Right renal cortex interstitium (tissue), 3 donors: ENCODE measurements at places on chromosomes 6 and 20.
A peak's percentile ranks its signal among the peaks of the same experiment; 100 is the strongest.

DNA sequence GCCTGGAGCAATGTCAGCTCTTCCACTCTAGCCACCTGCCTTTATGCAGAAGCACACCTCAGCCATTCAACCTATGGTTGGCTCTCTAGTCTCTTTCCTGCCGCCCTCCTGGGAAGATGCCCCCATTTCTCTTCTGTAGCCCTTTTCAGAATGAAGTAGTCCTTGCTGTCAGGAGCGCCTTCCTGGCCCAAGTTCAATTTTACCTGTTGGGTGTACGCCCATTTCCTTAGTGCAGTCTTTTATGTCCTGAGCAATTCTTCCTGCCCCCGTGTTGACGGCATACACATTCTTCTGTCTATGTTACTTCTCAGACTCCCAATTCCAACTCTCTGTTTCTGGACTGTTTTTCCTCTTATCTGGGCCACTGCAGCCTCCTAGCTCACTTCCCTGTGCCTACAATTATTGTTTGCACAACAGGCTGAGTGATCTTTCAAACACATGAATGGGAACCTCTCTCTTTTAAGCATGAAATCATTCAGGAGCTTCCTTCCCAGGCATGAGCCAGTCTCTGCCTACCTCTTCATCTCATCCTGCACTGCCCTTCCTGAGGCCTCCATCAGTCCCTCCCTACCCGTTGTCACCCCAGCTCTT is 389.2 kb downstream of the CD83 start:
- DNase-seq, result no peak

- no peak for DNase-seq
Measured at GRCh38 chr6:46353528-46353927, 137.7 kb downstream of the RCAN2 start.

- peak; percentile 70 for DNase-seq
Measured at GRCh38 chr6:125918681-125919566, 37.6 kb upstream of the HINT3 start.

DNA sequence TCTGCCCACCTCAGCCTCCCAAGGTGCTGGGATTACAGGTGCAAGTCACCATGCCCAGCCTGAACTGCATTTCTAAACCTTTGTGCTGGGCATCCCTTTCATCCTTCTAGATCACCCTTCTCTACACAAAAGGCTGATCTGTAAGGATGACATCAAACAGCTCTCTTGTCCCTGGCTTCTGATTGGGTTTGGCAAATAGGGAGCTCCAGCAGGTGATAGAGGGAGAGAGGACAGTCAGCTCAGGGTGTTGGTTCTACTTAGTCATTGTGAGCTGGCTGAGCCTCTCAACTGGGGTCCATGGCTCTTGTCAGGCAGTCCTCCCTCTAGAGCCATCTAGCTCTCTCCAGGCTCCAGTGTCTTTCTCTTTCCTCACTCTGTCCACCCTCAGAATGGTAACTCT is 237.6 kb upstream of the JARID2 start:
- no peak for DNase-seq

GRCh38 chr6:113587078-113587699 is 270.0 kb upstream of the MARCKS start:
- no peak for DNase-seq

GRCh38 chr6:136552054-136552453 is 1.8 kb upstream of the MAP7 start:
- no peak for DNase-seq

GRCh38 chr20:8375898-8376297 is 243.8 kb downstream of the PLCB1 start:
- no peak for DNase-seq

GRCh38 chr6:108651340-108652227 is 90.9 kb downstream of the FOXO3 start:
- no peak for DNase-seq
